ENCODE measurements at places on chromosomes 1 and 21. TPM values are rescaled to one million over a fixed set of nuclear protein-coding genes. Genes with fewer than 3 reads are reported as not detected.

Gene HMGN2
- total RNA-seq = 276 TPM

GRCh38 chr1:160131803-160132565, 16.4 kb downstream of the ATP1A2 start:
- no peak for DNase-seq

Gene SPRR2B
- total RNA-seq = not detected

Gene ANKRD65
- total RNA-seq = not detected

Gene TMEM125
- total RNA-seq = not detected

DNA sequence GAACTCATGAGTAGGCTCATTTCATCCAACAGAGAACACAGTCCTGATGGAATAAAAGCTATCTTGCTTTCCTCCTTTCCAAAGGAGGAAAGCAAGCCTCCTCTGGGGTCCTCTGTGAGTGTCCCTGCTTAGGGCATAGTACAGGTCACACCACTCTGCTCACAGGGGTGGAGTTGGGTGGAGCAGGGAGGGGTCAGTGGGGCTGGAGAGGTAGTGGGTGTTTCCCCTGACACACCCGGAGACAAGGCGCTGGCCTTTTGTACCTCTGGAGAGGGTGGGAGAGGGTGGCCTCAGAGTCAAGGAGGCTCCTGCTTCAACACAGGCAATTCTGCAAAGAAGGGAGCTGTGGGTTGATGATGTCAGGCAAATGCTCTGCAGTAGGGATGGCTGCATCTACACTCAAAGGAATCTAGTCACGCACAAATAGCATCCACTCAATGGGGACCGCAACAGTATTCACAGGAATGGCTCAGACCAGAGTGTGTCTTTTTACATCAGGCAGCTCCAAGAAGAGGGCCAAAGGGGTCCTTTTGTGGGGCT, 58.6 kb upstream of the PLXNA2 start:
- DNase-seq = no peak

DNA sequence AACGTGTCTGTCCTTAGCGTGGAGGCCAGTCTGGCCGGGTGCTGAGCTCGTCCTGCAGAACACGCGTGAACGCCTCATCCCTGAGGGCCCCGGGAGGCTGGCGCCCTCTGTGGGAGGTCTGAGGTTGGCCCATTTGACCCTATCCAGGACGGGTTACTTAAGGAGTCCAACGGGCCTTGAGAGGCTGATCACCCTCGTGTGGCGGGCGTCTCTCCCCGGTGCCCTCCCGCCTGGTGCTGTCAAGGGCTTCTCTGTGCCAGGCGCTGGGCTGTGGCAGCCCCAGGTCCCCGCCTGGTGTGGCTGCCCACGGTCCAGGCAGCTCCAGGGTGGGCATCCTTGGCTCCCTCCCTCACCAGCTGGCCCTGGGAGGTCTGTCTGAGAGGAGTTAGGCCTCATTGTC, 9.7 kb downstream of the SKI start:
- DNase-seq = no peak

GRCh38 chr21:31176080-31176551, 137.8 kb upstream of the KRTAP19-8 start:
- DNase-seq = no peak

DNA sequence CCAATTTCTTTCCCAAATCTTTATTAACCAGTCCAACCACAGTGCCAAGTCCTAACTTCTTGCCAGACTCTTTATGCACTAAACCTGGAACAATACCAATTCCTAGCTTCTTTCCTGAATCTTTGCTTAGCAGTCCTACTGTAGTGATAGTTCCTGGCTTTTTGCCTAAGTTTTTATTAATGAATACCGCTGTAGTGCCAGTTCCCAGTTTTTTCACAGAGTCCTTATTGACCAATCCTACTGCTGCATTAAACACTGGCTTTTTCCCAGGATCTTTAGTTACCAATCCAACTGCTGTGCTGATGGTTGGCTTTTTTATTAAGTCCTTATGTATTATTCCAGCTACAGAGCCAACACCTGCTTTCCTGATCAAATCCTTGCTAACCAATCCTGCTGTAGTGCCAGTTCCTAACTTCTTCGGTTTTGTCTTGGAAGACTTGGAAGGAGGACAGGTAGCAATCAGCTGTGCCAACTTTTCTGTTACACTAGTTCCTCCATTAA, 80.8 kb downstream of the ASH1L start:
- no peak for DNase-seq

GRCh38 chr1:226634611-226635246, 86.2 kb downstream of the STUM start:
- DNase-seq = peak; percentile 2

DNA sequence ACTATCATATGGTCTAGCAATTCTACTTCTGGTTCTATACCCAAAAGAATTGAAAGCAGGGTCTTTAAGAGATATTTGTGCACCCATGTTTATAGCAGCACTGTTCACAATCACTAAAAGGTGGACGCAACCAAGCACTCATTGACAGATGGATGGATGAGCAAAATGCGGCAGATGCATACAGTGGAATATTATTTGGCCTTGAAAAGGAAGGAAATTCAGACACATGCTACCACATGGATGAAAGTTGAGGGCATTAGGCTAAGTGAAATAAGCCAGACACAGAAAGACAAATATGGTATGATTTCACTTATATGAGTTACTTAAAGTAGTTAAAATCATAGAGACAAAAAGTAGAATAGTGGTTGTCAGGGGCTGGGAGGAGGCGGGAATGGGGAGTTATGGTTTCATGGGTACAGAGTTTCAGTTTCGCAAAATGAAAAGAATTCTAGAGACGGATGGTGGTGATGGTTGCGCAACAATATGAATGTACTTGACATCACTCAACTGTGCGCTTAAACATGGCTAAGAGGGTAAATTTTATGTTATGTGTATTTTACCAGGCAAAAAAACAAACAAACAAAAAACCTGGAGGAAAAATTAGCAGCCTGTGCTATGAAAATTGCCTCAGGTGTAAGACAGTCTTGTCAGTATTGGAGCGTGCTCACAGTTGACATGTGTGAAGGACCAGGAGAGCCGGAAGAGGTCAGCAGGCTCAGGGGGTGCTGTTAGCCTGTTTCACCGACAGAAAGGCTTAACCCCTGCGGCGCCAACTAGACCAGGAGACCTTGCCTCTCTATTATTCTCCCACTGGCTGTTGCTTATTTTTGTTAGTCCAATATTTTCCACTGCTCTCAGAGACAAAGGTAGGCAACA, 26.5 kb downstream of the CD247 start:
- DNase-seq = no peak

GRCh38 chr1:244937099-244937498, 72.8 kb upstream of the HNRNPU start:
- DNase-seq = no peak

DNA sequence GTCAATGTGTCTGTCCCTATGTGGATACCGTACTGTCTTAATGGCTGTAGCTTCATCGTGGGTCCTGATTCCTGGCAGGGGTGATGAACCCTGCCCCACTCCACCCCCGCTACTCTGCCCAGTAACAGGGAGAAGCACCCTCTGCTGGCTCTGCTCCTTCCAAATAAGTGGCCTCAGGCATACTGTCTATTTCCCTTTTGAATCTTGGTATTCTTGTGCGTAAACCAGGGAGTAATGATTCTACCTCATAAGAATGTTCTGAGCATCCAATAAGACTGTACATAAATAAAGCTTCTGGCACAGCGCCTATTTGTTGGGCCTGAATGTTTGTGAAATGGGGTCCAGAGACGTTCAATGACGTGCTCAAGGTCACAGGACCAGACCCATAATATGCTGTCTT, 35.2 kb upstream of the CTPS1 start:
- DNase-seq = no peak

DNA sequence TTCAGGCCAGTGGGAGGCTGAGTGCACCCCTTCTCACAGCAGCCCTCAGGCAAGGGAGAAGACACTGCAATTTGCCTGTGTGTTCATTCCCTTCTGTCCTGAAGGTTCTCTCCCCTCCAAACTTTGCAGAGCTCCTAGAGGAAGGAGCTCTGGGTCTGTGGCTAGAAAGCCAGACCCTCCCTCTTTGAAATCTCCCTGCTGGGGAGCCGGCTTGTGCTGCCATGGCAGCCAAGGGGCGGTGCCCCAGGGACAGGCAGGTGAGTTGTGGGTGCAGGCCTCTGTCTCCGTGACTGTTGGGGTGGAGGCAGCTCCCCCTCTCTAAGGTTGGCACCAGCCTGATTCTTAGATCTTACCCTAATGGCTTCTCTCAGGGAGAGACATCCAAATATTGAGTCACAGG, 53.0 kb downstream of the OLFML2B start:
- no peak for DNase-seq

- no peak for DNase-seq
Observed at GRCh38 chr1:184405801-184406142, 18.9 kb downstream of the C1orf21 start.

Gene CFHR2
- total RNA-seq = not detected

- DNase-seq = no peak
Observed at GRCh38 chr1:207097871-207098324, 6.1 kb upstream of the C4BPA start.

- DNase-seq = no peak
Observed at GRCh38 chr21:16476056-16476825, 746.5 kb downstream of the USP25 start.

DNA sequence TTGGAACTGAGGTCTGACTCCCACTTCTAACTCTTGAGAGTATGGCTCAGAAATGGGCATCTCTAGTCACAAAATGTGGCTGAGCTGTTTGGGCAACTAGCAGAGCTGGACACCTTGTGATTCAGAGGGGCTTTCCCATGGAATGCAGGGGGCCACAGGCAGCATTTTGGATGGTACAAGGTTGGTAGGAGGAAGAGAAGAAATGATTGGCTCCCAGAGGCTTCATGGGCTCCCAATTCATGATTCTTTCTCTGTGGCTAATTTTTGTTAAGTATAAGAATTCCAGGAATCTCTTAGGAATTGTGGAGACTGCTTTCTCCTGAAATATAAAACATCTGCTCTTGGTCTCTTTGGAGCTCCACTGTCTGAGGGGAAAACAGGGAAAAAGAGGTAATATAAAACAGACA, 49.7 kb downstream of the PBX1 start:
- DNase-seq = no peak

DNA sequence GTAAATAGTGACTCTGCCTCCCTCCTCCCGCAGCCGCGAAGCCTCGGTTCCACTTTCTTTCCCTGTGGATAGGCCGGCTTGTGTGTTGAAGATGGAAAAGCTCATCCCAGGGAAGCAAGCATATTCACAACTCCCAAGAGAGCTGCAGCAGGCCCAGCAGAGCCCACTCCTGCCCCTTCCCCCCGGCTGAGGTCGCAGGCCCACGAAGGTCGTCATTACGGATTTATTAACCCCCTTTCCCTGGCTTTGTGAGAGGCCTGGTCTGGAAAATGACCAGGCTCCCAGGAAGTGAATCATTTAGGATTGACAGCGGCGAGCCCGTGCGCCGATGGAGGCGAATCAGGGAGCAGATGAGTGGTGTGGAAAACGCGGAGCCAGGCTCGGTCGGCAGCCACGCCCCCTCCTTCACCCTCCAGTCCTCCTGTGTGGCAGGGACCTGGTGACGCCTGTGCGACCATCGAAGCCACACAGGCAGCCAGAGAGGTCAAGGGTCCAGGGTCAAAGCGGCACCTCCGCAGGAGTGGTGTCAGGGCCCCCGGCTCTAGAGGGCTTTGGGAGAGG, 93.4 kb downstream of the PRDM16 start:
- DNase-seq = no peak

Gene LCE1B
- total RNA-seq = not detected

- no peak for DNase-seq
Observed at GRCh38 chr1:63730211-63730610, 43.6 kb upstream of the ROR1 start.

GRCh38 chr1:183003203-183003602, 20.0 kb upstream of the LAMC1 start:
- no peak for DNase-seq

Gene FLVCR1
- 10.7 TPM for total RNA-seq

Measured in T-helper 17 cell (primary cell).